ENCODE measurements at places on chromosomes 6 and 20. TPM values are rescaled to one million over a fixed set of nuclear protein-coding genes. Genes with fewer than 3 reads are reported as not detected.

DNA sequence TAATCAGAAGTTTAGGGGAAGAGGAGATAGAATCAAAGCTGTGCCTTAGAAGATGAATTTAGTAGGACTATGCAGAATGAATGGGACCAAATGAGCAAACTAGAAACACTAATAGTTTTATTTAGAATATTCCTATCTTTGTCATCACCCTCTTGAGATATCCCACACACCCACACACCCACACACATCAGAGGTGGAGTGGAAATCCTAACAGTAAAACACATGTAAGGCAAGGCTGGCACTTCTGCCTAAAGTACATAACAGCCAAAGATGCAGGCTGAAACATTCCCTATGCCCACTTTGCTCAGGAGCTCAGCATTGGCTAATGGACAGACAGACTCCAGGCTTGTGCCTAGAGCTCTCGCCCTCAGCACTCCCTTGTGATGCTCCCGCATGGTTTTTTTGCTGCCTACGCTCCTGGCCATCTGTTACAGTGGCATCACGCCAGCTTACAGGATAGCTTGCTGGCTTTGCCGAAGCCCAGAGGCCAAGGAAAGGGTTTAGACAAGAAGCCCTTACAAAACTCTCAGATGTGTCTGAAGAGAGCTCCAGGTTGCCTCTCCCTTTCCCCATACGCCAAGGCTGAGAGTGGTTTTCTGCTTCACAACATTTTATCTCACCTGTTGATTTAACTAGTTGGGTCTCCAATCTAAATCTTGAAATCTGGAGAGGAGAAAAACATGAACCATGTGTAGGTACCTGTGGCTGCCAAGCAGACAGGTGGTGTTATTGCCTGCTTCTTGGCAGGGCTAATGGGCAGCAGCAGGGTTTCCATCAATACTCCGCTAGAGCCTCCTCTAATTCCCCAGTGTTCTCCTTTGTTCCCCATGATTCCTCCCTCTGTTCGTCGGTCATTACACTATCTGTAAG, 282.6 kb upstream of the ID4 start:
- DNase-seq, result no peak

DNA sequence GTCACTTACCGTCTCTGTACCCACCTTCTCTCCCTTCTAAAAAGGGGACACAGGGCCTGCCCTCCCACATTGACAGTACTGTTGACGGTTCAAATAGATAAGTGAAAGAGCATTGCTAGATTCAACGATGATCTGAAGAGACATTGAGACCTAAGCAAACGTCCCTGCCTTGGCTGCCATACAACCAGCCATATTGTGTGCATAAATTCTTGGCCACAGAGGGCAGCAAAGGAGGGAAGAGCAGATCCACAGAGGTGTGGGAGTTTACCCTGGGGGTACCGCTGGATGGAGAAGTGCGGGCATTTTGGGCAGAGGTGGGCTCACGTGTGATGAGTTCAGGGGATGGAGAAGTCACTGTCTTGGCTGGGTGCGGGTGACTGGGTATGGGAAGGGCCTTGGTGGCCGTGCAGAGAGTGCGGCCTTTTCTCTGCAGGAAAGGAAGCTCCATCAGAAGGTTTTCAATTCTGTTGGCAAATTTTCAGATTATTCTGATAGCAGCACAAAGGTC, 85.6 kb downstream of the POPDC3 start:
- no peak for DNase-seq

DNA sequence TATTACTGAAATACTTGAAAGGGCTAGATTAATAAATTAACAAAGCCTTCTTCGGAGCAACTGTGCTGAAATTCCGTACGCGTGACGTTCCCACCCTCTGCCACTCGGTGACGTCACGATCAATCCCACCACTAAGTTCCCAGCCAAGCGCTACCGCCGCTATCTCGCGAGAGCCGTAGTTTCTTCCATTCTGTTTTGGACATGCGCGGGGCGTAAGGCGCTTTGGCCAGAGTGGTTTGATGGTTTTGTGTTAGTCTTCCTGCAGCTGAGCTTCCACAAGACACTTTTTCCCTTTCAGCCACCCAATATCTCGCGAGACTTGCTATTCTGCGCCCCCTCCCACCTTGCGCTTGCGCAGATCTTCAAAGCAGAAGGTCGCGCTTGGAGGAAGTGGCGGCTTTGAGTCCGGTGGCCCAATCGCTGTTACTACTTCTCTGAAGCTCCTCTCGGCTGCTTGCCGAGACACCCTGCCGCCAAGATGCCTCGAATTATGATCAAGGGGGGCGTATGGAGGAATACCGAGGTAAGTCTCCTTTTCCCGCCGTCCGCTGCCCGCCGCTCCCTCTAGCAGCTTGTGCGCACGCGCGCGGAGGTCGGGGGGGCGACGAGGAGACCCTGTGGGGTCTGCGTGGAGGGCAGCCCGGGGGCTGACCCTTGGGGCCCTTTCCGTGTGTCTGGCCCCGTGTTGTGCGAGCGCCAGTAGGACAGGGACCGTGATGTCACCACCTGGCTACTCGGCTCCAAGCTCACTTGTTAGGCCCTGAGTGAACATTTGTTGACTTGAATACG, at the start of gene CDC5L:
Gene CDC5L, plus strand, starts transcription at position 361 of the 789 bp plus-strand sequence. Its CDS starts 118 bp downstream, at position 479.
- DNase-seq, result peak; percentile 99

DNA sequence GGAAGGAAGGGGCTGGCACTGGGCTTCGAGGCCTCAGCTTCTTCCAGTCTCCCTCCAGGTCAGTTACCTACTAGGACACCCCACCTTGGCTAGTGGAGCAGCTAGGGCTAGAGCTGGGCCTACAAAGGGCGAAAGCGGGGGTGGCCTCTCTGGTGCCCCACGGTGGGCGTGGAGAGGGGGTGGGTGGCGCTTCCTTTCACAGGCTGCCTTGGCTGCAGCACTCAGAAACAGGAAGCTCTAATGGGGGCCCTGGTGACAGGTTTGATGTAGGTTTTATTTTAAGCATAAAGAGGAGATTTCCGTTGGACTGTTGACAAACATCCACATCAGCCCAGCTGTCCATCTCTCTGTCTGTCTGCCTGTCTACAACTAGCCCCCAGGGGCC, 13.4 kb downstream of the FAM110A start:
- no peak for DNase-seq

The SPAG4 gene
- 0.30 TPM for total RNA-seq

The BIRC7 gene
- total RNA-seq, result not detected

Data from HT1080 (cell line).